ENCODE measurements at places on chromosomes 16 and 17. TPM values are rescaled to one million over a fixed set of nuclear protein-coding genes. Genes with fewer than 3 reads are reported as not detected.

DNA sequence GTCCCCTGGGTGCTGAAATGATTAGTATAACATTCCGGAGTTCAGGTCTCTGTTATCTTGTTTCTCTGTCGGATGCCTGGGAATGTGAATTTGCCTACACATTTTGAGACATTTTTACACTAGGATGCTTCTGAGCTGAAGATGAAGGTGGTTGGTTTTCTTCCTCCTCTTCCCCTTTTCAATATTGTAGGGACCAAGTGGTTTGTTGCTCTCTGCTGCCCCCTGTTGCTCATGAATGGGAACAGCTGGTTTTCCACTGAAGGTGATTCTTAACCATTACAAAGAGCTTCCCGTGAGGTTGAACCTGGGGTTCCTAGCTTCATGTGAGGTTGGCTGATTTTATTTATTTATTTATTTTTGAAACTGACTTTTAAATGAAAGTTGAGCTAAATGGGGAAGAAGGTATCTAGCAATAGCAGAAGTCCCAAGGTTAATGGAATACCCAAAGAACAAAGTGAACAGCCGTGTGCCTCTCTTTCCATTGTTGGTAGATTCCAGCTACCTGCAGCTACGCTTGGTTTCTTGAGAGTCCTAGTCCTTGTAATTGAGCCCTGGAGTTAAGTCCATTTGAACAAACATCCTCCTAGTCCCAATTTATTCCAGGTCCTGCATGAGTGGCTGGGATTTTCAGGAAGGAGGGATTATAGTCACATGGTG, 983.9 kb upstream of the EEF2KMT start:
- DNase-seq = peak; percentile 34

DNA sequence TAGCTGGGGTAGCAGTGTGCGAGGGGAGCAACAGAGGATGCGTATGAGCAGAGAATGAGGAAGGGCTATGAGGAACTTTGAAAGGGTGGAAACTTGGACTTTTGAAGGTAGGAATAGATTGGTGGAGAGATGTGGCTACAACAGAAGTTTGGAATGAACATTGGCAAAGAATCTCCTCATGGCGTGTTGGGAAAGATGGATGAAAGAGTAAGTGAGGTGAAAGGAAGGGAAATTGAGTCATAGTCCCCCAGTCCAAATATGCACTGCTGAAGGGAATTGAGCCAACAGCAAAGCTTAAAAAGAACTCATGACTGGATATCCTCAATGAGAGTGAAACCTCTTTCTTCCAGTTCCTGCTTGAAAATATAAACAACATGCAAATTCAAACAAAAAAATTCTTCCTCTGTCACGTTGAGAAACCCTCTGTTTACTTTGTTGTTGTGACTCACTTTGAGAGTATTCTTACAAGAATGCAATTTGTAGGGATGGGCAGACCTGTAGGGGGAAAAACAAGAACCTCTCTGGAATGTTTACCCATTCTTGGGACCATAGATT, 313.2 kb upstream of the KCNJ16 start:
- DNase-seq = no peak

- DNase-seq = no peak
These were observed 73.2 kb downstream of the MYH10 start for GRCh38 chr17:8557176-8557806.

GRCh38 chr17:77319211-77320043, 178.7 kb downstream of the SEC14L1 start:
- DNase-seq = peak; percentile 64

GRCh38 chr17:31564291-31564690, 172.8 kb downstream of the RAB11FIP4 start:
- DNase-seq = no peak

NTHL1 gene
- total RNA-seq = 29.8 TPM

CDH15 gene
- not detected for total RNA-seq

EME1 gene
- total RNA-seq = 48.6 TPM

MEOX1 gene
- total RNA-seq = 0.47 TPM

DLX4 gene
- total RNA-seq = 0.43 TPM

All from activated CD8-positive, alpha-beta T cell treated with anti-CD3 and anti-CD28 coated beads for 36 hours (primary cell).